ENCODE measurements at places on chromosomes 3 and 15. TPM values are rescaled to one million over a fixed set of nuclear protein-coding genes. Genes with fewer than 3 reads are reported as not detected.

DNA sequence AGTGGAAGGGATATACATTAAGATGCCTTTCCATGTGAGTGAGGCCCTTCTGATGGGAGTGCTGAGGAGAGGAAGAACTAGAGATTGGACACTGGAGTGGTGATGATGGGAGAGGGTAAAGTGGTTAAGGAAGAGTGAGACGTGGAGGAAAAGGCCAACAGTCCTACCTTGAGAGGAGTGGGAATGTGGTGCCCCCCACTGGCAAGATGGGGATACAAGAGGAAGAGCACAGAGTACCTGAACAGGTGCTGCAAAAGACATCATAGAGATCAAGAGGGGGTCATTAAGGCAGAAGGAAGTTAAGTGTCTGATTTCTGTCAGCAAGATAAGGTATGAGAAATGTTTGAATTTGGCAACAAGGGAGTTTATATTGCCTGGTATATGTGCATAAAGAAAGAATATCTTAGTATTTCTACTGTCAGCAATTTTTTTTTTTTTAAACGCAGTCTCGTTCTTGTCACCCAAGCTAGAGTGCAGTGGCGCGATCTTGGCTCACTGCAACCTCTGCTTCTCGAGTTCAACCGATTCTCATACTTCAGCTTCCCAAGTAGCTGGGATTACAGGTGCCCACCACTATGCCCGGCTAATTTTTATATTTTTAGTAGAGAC is 34.0 kb downstream of the ARIH2 start:
- DNase-seq = no peak

DNA sequence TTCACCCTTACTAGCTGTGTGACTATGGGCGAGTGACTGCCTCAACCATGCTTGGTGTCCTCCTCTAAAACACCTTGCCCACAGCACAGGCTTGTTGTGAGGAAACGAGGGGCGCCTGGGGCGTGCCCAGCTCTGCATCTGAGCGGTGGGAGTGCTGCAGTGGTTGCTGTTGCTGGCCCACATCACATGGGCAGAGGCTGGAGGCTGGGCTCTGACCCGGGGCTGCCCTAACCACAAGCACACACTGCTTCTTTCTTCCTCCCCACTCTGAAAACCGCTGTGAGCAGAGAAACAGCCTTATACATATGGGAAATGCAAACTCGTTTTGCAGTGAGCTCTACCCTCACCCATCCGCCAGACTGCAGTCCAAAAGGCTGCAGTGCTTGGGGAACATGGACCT is 74.8 kb upstream of the RPL32 start:
- no peak for DNase-seq

- peak; percentile 90 for DNase-seq
Measured at GRCh38 chr3:13301286-13301987, 118.7 kb downstream of the NUP210 start.

ARHGEF26 gene
- total RNA-seq = 7.4 TPM
